Left colon (tissue), 2 donors: ENCODE measurements at places on chromosomes 11 and 22.
A peak's percentile ranks its signal among the peaks of the same experiment; 100 is the strongest.

- DNase-seq, result no peak
Observed at GRCh38 chr11:4092026-4092425, 2.6 kb upstream of the RRM1 start.

- no peak for DNase-seq
Observed at GRCh38 chr11:60867871-60868681, 734 bp downstream of the ZP1 start.

GRCh38 chr22:25546751-25547150 is 17.7 kb upstream of the GRK3 start:
- DNase-seq, result no peak

- DNase-seq, result no peak
Observed at GRCh38 chr11:87493516-87493915, 455.8 kb downstream of the TMEM135 start.

- no peak for DNase-seq
Observed at GRCh38 chr11:6630632-6631291, 11.5 kb upstream of the TPP1 start.

DNA sequence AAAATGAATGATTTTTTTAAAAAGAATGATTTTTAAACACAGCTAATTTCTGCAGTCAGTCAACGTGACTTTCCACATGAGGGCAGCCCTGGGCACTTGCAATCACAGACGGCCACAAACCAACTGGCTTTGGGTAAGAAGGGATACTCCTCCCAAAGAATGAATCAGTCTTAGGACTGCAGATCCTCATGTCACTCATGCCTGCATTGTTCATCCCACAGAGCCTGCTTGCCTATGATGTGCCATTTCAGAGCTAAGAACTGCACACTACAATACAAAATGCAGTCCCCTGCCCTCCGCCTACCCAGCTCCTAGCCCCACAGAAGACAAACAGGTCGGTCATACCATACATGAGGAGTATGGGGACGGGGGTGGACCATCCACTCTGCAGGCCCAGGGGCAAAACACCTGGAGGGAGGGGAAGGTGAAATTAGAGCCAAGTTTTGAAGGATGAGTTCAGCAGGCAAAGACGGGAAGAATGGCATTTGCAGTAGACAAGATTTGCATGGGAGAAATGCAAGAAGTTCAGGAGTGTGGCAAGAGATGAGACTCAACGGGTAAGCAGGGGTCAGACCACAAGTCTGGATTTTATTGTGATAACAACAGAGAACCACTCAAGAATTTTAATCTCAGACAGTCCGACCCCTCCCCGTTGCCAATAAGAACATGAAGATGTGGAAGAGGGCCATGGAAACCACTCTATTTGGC is 24.7 kb downstream of the PACSIN2 start:
- no peak for DNase-seq

- no peak for DNase-seq
Observed at GRCh38 chr22:46355996-46356471, 20.5 kb downstream of the TRMU start.

GRCh38 chr22:20175597-20175900 is 24.7 kb upstream of the CCDC188 start:
- no peak for DNase-seq

DNA sequence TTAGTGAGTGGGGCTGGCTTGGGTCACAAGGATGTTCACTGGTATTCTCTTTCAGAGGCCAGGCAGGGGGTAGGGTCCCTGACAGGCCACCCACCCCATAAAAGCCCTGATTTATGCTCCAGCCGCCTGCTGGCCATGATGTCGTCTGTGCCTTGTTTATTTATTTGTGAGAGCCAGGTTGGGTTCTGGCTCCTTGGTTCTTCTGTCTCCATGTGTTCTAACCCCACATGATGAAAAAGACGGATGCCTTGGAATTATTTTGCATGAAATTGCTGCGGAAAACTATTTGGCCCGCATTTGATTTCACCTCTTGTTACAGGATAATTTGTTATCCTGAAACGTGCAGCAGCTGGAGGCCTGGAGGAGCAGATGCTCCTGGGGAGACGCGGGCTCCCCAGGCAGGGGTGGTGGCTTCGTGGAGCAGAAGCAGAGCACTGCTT is 46.3 kb upstream of the WNT11 start:
- no peak for DNase-seq

DNA sequence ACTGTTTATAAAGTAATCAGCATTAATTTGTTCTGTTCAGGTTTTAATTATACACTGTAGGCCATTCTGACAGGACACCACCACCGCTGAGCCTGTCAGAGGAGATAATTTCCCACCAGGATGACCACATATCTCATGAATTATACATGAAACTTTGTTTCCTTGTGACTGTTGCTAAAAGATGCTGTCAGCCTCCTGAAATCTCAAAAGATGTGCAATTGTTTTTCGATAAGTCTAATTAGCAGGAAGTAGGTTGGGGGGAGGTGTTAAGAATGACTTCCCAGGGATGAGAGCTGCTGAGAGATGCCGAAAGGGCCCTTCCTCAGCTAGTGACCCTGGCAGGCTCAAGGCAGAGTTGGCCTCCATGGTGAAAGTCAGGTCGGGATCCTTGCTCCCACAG is 485.4 kb downstream of the SOX6 start:
- DNase-seq, result no peak

DNA sequence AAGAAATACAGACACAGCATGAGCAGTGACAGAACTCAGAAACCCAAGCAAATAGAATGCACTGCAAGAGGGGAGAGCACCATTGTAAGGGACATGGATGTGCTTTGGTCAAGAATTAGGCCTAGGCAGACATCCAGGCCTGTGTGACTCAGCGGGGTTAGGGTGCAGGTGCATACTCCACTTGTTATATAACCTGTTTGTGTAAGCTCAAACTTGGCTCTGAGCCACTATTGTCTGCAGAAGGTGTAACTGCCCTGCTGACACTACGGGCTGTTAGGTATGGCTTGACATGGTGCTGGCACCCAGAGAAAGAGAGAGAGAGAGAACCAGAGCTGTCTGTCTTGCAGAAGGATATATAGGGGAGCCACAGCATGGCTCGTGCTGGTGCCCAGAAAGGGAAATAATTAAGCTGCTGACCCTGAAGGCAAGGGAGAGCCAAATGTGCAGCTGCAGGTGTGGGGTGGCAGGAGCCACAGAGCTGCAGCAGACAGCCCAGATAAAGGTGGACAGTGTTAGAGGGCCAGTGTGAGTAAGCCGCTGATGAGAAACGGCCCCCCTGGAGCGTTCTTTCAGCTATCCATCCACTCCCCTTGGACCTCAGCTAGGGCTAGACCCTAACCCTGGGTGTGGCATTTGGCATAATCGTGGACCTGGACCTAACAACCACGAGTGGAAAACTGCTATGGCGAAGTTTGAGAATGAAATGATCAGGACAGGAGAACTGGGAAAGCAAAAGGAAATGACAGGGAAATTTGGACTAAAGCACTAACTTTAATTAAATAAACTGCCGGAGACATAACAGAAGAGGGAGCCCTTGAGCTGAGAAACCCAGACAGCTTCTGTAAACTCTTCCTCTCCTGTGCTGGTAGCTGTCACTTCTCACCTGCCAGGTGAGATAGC is 253.0 kb upstream of the CCDC179 start:
- DNase-seq, result peak; percentile 64

GRCh38 chr11:74714904-74715303 is 16.3 kb downstream of the CHRDL2 start:
- no peak for DNase-seq

DNA sequence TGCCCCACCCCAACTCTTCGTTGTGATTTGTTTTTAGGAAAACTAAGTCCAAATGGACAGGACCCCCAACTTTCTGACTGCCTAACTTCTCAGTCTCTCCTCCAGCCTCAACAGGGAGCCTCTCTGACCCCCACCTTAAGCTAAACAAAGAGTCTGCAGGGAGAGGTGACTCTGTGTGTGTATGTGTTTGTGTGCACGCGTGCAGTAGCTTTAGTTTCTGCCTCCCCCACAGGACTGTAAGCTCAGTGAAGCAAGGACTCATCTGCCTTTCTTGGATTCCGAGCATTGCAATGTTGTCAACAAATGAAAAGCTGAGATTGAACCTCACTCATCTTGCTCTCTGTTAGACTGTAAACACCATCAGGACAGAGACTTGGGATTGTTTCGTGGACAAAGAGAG is 7.9 kb downstream of the SNAP29 start:
- no peak for DNase-seq
